ENCODE measurements at places on chromosomes 5 and 9.

DNA sequence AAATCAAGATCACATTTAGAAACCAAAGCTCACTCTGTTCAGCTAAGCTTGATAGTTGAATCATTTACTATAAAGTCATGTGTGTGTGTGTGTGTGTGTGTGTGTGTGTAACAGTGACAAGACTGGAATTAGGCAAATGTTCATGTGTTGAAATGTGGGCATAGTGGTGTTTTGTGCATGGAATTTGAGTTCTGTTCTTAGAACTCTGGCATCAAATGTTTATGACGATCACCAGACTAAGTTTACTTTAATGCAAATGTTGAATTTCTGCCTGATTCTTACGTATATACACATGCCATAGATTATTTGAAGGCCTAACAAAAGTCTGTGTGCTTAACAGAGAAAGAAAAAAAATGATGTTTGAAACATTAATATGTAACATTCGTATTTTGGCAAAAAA is 72.8 kb upstream of the COL5A1 start:
- no peak for DNase-seq

GRCh38 chr5:67659288-67659687 is 462.7 kb upstream of the CD180 start:
- no peak for DNase-seq

DNA sequence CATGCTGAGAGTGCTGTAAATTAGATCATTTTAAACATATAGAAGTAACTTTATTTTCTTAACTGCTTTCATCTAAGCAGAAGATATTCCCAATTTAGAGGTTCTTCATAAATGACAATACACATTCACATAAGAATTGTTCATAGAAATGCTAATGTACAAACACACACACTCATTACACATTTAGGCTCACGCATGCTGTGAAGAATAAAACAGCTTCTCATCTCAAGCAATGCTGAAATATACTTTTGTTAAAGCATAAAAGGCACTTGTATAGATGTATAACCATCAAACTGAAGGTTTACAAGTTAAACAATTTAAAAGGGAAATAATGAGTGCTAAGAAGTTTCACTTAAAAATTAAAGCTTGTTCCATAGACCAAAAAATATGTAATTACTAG is 18.1 kb upstream of the FTMT start:
- no peak for DNase-seq

GRCh38 chr9:82606071-82606470 is 456.9 kb downstream of the RASEF start:
- no peak for DNase-seq

DNA sequence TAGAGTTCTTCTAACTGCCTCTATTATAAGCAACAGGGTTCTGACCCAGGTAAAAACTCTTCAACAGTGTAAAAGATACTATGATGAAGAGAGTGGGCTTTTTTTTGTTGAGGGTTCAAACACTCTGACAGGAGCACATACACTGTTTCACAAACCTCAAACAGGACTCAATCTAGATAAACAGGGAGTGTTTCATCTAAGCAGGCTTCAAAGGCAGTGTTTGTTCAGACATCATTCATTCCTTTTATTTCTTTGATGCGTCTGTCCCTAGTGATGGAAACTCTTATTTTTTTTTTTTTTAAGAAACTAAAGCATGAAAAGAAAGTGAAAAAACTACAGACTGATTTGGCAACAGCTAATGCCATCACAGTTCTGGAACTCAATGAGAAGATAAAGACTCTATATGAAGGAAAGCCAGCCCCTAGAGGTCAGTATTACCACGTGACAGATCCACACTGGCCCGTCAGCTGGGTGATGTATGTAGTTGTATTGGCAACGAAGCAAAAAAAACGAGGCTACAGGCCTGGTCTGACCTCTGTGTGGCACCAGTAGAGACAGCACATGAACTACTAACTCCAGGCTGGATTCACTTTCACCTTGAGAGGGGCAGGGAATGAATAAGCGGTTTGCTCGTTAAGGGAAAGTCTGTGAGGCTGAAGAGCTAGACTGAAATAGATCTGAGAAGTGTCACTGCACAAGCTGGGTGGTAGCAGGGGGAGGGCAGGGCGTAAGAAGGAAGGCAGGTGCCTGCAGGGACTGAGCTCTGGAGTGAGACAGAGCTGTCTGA is 172.2 kb downstream of the CCDC192 start:
- DNase-seq: no peak
